Prostate gland (tissue), 2 donors: ENCODE measurements at places on chromosomes 6 and 20. TPM values are rescaled to one million over a fixed set of nuclear protein-coding genes. Genes with fewer than 3 reads are reported as not detected.
A peak's percentile ranks its signal among the peaks of the same experiment; 100 is the strongest.

GRCh38 chr6:157682856-157683481, 140.1 kb upstream of the SNX9 start:
- no peaks in the 10 kb centered on the region for H3K36me3 ChIP-seq
- H3K27me3 ChIP-seq = no peaks in the 10 kb centered on the region
- H3K4me3 ChIP-seq = no peak overlapping the region
- H3K27ac ChIP-seq = no peak overlapping the region
- no peaks in the 10 kb centered on the region for H3K4me1 ChIP-seq

- no peaks in the 10 kb centered on the region for H3K4me1 ChIP-seq
- no peak overlapping the region for H3K27ac ChIP-seq
- no peak overlapping the region for H3K4me3 ChIP-seq
- H3K27me3 ChIP-seq = no peaks in the 10 kb centered on the region
Measured at GRCh38 chr6:64281167-64281566, 645.6 kb downstream of the PHF3 start.

DNA sequence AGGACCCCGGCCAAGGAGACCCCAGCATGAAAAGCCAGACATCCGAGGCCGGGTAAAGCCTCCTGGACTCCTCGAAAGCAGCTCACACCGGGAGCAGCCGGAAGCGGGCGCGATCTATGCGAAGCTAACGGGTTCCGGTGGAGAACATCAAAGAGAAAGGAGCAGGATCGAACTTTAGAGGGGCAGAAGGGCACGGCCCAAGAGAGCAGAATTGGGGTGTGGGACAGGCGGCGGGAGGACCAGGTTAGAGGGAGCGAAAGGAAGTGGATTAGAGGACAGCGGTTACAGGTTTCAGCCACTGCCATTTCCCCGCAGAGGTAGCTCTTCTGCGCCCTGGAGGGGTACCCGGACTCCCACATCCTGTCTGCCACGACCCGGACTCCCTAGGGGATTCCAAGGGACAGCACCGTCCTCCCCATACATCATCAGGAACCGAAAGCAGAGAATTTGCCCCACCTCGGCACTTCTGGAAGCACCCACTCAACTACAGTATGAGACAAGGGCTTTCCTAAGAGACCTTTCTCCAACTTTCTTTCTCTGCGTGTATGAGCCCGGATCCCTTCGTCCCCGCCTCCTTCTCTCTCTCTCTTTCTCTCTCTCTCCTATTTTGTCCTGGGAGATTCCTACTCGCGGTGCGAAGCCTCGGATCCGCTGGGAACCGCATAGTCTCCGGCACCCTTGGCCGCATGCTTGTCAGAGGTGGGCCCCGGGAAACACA, 507 bp upstream of the VGLL2 start:
- H3K27ac ChIP-seq = no peak overlapping the region
- H3K4me3 ChIP-seq = peak overlapping the region; percentile 19
- H3K4me1 ChIP-seq = no peaks in the 10 kb centered on the region
- H3K27me3 ChIP-seq = peaks cover 52% of the 10 kb centered on the region

- no peaks in the 10 kb centered on the region for H3K4me1 ChIP-seq
- no peaks in the 10 kb centered on the region for H3K36me3 ChIP-seq
- H3K27me3 ChIP-seq = no peaks in the 10 kb centered on the region
- no peak overlapping the region for H3K27ac ChIP-seq
Measured at GRCh38 chr20:36173451-36173933, 19.0 kb downstream of the EPB41L1 start.

GRCh38 chr6:163952005-163952404, 537.5 kb downstream of the QKI start:
- H3K36me3 ChIP-seq = no peaks in the 10 kb centered on the region
- no peaks in the 10 kb centered on the region for H3K4me1 ChIP-seq
- H3K27me3 ChIP-seq = no peaks in the 10 kb centered on the region
- no peak overlapping the region for H3K27ac ChIP-seq
- no peak for DNase-seq

DNA sequence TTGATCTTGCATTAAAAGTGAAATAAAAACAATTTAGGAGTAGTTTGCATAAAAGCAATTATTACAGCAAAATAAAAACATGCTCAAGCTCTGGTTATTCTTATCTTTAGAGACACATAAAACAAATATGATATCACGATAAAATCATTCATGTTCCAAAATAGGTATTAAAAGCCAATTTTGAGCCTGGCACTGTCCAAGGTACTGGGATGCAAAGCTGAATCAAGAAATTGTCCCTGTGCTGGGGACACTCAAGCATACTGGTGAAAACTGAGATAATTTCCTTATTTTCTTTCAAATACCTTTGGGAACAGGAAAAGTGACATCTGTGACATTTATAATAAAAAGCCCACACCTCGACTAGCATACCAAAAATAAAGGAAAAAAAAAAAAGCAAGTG, 931 bp upstream of the MTCL3 start:
- H3K4me3 ChIP-seq = no peak overlapping the region
- no peak for DNase-seq
- H3K36me3 ChIP-seq = no peaks in the 10 kb centered on the region
- peaks cover 8% of the 10 kb centered on the region for H3K27me3 ChIP-seq
- no peak overlapping the region for H3K27ac ChIP-seq

- peaks cover 7% of the 10 kb centered on the region for H3K4me1 ChIP-seq
- H3K27me3 ChIP-seq = no peaks in the 10 kb centered on the region
- DNase-seq = no peak
- no peaks in the 10 kb centered on the region for H3K36me3 ChIP-seq
- no peak overlapping the region for H3K27ac ChIP-seq
- no peak overlapping the region for H3K4me3 ChIP-seq
Measured at GRCh38 chr6:159973406-159973805, 4.5 kb downstream of the IGF2R start.

DNA sequence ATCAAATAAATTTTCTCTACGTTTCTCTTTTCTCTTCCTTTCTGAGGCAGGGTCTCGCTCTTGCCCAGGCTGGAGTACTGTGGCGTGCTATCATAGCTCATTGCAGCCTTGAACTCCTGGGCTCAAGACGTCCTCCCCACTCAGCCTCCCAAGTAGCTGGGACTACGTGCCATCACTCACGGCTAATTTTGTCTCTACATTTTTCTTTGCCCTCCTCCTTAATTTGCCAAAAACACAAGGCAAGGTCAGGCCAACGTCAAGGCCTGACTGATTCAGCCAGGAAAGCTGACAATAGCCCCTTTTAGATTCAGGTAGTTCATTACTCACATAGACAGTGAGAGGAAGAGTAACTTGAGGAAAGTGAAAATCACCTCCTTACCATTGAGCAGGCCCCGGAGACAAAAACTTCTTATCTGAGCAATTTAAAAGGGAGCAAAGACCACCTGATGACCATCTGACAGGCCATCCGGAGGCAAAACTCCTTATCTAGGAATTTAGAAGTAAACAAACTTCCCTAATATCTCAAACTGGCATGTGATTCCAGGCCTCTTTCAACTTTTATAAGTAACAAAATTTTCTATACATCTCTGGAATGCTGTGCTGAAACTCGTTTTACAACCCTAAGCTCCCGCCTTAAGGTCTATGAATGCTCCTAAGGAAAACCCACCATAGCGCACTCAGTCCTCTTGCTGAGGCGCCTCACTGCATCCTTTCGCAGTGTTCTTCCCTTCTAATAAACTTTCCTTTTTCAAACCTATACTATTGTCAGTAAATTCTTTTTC, 42.1 kb upstream of the SRPK1 start:
- H3K27ac ChIP-seq = no peak overlapping the region
- no peak for DNase-seq
- no peaks in the 10 kb centered on the region for H3K27me3 ChIP-seq
- H3K36me3 ChIP-seq = no peaks in the 10 kb centered on the region

DNA sequence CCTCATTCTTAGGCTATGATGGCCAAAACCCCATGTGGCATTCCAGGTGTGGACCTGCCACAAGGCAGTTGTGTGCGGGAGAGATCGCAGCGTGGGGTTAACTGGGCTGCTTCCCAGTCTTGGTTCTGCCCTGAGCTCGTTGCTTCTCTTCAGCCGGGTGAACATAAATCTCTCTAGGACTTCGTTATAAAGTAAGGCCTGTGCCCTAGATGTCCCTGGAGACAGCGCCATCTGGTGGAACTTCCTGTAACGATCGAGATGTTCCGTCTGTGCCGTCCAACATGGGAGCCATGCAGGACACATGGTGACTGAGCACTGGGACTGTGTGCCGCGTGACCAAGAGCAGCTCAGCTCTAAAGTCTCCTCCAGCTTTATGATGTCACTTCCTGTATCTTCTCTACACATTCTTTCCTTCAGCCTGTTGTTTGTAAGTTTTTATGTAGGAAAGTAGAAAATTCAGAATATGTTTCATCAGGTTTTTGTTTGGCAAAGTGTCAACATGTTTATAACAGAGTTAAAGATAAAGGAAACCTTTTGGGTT, 26.8 kb upstream of the RPP40 start:
- H3K4me3 ChIP-seq = no peak overlapping the region
- no peaks in the 10 kb centered on the region for H3K4me1 ChIP-seq
- no peaks in the 10 kb centered on the region for H3K27me3 ChIP-seq
- DNase-seq = peak; percentile 48
- no peak overlapping the region for H3K27ac ChIP-seq

DNA sequence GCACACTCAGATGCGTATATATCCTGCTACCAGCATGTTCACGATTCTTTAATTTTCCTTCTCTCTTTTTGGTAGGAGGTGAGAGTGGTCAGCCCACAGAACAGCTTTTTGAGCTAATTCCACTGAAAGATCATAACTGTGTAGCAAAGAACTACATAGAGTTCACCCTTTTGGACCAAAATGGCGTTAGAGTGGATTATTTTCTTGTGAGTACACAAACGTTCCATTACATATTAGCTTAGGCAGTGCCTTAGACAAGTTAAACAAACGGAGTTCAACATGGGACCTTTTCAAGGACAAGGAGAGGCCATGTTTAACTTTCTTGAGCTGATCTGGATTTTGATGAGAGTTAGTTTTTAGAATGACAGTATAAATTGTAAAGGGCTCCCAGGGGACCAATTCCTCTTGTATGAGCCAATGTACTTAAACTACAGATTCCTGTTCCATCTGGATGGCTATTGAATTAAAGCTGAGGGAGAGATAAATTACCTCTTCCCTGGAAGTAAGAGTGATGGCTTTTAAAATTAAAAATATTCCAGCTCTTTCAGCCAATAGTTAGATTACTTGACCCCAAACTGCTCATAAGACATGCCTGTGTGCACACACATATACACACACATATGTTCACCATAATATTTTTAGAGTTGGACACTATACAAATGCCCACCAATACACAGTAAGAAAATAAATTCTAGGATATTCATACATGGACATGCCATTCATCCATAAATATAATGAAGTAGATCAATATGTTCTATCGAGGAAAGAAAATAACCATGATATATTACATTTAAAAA, 25.6 kb upstream of the ARMH2 start:
- H3K27me3 ChIP-seq = no peaks in the 10 kb centered on the region
- H3K4me3 ChIP-seq = no peak overlapping the region
- no peaks in the 10 kb centered on the region for H3K36me3 ChIP-seq
- DNase-seq = no peak
- no peaks in the 10 kb centered on the region for H3K4me1 ChIP-seq

- no peak for DNase-seq
- H3K27me3 ChIP-seq = no peaks in the 10 kb centered on the region
Measured at GRCh38 chr20:42603655-42604054, 586.1 kb downstream of the PTPRT start.

DNA sequence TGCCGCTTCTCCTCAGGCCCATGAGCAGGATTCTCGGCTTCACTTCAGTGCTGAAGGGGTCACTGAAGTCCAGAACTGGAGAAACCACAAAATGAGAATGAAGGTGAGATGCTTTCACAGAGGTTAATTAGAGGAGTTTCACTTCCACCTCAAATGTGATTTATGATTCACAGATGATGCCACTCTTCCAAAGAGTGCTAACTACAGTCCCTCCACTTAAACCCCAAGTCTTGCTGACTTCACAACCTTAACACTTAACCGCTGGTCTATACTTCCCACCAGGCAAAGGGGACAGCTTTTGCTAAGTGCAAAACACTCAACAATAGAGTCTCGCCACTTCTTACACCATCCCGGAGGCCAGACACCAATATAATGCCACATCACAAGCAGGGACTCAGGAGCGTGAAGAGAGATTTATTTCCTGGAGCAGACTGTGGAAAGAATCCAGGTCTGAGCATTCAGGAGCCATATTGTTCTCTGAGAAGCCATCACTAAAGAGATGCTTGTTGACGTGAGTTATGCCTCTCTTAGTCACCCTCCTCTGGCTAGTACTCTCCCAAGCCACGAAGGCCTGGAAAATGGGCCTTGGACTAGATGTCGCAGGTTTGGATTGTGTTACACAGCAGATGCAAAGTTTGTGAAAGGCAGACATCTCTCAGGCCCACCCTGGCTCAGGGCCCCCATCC, 24.4 kb downstream of the RRAGD start:
- no peak overlapping the region for H3K27ac ChIP-seq
- DNase-seq = no peak
- no peaks in the 10 kb centered on the region for H3K36me3 ChIP-seq
- no peaks in the 10 kb centered on the region for H3K4me1 ChIP-seq
- no peak overlapping the region for H3K4me3 ChIP-seq
- H3K27me3 ChIP-seq = no peaks in the 10 kb centered on the region

- H3K4me3 ChIP-seq = peak overlapping the region; percentile 4
- H3K4me1 ChIP-seq = no peaks in the 10 kb centered on the region
- DNase-seq = no peak
- no peak overlapping the region for H3K27ac ChIP-seq
Measured at GRCh38 chr6:104940893-104941728, 15.8 kb upstream of the LIN28B start.

GRCh38 chr6:11711984-11712711, 66.5 kb downstream of the ADTRP start:
- no peaks in the 10 kb centered on the region for H3K27me3 ChIP-seq
- H3K36me3 ChIP-seq = no peaks in the 10 kb centered on the region
- H3K27ac ChIP-seq = no peak overlapping the region
- no peak for DNase-seq
- no peak overlapping the region for H3K4me3 ChIP-seq

DNA sequence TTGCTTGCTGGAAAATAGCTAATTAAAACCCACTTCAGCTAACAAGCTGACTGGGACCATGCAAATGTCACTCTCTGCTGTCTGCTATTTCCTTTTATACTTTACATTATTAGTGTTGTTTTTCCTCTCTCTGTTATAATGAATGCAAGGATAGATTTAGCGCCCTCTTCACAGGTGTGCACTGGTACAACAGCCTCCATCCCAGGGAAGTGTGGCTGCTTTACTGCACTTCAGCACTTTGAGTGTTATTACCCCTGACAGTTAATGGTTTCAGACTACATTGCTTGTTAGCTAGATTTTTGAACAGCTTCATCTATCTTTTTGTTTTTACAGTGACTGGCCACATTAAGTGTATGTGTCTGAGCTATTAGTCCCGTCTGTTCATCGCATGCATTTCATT, 405.7 kb downstream of the RNF144B start:
- H3K4me1 ChIP-seq = no peaks in the 10 kb centered on the region
- DNase-seq = no peak
- no peaks in the 10 kb centered on the region for H3K27me3 ChIP-seq
- H3K36me3 ChIP-seq = no peaks in the 10 kb centered on the region

The SAPCD1 gene
- 1.9 TPM for total RNA-seq

The TMEM30A gene
- 60.5 TPM for total RNA-seq

The NKX2-2 gene
- not detected for total RNA-seq

The PKHD1 gene
- total RNA-seq = 1.1 TPM

The C6orf118 gene
- not detected for total RNA-seq

The GRIK2 gene
- total RNA-seq = 15.7 TPM
